ENCODE measurements at places on chromosomes 16 and 17.
A peak's percentile ranks its signal among the peaks of the same experiment; 100 is the strongest.

DNA sequence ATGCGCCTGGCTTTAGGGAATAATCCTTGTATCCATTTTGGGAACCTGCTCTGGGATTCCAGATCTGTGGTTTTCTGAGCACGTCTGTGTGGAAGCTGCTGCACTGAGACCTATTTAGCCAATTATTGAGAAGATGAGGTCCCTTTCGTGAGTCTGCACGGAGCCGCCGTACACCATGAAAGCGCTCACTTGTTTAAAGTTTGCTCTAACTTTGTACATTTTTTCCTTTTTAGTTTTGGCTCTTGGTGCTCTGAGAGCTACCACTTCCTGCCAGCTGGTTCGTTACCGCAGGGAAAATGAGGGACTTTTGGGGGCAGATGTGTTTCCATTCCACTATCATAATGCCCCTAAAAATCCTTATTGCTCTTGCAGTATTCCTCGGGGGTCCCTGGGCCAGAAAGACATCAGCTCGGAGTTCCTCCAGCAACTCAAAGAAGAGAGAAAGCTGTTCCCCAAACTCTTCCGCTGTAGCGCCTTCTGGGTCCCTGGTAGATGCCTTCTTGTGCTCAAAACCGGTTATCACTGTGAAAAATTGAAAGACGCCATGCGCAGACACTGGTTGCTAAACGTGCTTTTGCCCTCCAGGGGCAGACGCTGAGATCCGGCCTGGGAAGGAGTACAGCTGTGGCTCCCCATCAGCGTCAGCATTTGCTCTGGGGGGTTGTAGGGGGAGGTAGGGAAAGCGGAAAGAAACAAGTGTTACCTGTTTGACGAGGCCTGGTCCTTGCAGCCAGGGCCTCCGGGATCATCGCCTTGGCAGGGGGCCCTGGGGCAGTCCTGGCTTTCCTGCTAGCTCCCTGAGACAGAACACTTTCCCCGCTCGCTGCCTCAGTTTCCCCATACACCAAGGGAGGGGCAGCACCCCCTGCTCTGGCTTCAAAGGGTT, 238.1 kb downstream of the MRTFB start:
- peak; percentile 48 for DNase-seq

DNA sequence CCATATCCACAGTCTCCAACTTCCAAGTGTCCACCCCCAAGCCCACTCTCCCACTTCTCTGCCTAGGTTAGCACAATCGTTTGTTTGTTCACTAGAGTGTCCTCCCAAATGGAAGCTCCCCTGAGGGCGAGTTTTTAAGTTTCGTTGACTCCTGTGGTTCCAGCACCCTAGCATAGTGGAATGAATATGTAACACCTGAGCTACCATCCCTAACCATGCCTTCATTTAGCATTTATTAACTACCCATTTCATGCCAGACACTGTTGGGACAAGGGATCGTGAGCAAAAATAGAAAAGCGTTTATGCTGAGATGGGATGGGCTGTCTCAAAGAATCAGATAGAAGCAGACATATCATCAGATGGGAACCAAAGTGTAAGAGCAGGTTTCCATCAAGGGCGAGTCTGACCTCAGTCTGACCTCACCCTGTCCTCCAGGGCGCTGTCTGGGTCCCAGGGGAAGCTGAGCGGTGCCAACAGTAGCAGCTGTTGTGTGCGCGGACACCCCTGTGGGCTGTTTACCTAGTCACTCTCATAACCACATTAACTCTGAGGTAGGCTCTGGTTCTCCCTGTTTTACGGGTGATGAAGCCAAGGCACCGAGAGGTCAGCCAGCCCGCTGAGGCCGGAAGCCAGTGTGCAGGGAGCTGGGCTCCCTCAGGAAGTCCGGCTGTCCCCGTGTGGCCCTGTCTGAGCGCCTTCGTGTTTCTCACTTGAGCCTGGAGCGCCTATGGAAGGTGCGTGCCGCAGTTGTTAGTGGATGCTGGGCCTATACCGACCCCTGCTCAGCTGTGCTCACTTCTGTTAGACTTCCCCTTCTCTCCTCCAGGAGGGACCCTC, 6.2 kb downstream of the CNP start:
- DNase-seq, result no peak

GRCh38 chr17:9977180-9977575, 72.1 kb upstream of the RCVRN start:
- DNase-seq, result no peak

DNA sequence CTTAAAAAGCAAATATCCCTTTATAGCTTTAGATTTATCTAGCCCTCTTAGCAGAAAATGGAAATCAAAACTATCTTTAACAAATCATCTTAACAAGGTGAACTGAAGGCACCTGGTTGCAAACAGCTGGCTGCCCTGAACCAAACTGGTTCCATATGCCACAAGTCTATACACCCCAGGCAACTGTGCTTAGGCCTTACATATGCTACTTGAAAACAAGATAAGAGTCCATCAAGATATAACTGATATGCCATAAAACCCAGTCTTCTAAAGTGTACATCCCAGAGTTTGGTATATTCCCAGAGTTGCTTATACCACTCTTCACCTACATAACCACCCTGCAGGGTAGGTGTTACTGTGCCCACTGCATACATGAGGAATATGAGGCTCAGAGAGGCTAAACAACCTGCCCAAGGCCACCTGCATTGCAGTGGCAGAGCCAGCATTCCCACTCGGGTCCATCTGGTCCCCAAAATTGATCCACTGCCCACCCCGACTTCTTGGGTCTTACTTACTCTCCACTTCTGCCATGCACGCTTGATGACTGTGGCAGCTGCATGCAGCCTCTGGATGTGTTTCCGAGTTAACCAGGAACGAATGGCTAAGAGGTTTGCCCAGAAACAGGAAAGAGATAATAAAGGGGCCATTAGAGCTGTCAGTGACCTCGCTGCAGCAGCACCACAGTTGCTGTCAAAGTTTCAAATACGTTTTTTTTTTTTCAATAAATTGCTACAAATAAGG, 12.2 kb downstream of the ZNHIT3 start:
- DNase-seq, result no peak

- no peak for DNase-seq
Measured at GRCh38 chr17:57048096-57048495, 37.0 kb upstream of the AKAP1 start.

DNA sequence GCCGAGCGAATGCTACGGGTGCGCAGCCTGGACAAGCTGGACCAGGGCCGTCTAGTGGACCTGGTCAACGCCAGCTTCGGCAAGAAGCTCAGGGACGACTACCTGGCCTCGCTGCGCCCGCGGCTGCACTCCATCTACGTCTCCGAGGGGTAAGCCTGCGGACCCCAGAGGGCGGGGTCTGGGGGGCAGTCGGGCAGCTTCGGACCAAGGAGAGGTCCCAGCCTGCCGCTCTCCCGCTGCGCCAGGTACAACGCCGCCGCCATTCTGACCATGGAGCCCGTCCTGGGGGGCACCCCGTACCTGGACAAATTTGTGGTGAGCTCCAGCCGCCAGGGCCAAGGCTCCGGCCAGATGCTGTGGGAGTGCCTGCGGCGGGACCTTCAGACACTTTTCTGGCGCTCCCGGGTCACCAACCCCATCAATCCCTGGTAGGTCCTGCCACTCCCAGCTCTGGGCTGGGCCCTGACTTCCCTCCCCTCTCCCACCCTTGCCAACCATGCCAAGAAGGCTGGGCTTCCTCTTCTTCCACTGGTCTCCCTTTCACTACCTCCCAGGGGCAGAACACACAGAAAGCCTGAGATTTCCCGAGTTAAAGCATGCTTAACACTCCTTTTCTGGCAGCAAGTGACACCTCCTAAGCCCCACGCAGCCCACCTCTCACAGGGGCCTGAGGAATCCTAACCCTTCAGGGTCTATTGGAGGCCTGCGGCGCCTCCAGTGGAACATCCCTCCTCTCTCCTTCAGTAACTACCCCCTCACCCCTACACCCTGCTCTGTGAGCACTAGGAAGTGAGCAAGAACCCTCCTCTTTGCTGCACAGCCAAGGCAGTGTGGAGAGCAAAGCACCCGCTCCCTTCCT, 3.2 kb downstream of the NAGS start:
- DNase-seq, result no peak

DNA sequence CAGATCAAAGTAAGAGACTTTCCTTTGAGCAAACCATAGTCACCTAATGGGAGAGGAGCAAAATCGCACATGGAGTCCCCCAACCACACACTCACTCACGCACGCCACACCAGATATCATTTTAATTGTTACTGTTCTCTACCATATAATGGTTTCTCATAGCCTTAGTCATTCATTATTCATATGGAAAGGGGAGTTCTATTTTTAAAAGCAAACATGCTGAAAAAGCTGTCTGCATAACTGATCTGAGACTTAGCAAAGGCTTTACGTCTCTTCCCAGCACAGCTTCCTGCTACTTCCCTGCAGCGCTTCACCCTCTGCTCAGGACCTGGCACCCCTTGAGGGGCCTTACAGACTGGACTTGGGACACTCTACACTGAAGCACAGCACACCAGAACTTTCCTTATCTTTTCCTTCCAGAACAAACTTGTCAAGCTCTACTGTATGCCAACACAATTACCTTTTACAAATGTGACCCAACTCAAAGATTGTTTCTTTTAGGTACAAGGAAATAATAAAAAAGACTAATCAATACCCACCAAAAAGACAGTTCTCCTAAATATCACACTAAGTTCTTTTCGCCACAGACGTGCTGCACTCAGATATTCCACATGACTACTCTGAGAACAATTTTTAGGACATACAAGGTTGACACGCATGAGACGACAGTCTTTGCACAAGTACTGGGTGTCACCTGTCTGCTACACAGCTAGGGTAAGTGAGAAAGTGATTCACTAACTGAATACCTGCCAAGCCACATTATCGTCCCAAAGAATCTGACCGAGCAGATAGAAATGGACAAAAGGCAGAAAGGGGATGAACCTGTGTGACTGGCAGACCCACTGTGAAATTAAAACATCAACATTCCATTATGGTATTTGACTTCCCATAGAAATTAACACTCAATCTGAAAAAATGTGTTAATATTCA, 21.5 kb downstream of the SRP68 start:
- DNase-seq, result no peak

DNA sequence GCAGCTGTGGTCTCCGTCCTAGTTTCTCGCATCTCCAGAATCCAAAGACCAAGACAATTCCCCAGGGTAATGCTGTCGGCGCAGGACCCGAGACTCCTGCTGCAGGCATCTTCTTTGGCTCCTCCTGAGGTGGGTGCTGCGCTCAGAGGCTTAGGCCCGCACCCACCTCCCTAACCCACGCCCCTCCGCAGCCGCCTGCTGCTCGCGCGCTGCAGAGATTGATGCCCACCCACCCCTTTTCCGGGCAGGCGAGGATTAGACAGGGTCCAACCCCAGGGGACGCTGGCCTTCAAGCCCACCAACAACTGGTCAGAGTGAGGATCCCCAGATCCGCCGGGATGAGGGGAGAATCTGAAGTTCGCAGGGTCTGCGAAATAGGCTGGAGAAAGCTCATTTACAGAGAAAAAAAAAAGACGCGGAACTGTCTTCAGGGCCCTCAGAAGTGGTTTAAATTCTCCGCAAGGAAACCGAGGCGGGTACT, 27.9 kb downstream of the SLFN11 start:
- no peak for DNase-seq

GRCh38 chr17:74825952-74826719, 33.5 kb downstream of the GRIN2C start:
- no peak for DNase-seq

- peak; percentile 14 for DNase-seq
Measured at GRCh38 chr16:61569028-61569427, 467.2 kb downstream of the CDH8 start.

GRCh38 chr17:17186051-17186450, 20.1 kb downstream of the PLD6 start:
- no peak for DNase-seq

GRCh38 chr17:51035431-51035830, 85.2 kb downstream of the SPAG9 start:
- DNase-seq, result peak; percentile 89

GRCh38 chr16:19152042-19152441, 16.0 kb upstream of the SYT17 start:
- DNase-seq, result no peak

DNA sequence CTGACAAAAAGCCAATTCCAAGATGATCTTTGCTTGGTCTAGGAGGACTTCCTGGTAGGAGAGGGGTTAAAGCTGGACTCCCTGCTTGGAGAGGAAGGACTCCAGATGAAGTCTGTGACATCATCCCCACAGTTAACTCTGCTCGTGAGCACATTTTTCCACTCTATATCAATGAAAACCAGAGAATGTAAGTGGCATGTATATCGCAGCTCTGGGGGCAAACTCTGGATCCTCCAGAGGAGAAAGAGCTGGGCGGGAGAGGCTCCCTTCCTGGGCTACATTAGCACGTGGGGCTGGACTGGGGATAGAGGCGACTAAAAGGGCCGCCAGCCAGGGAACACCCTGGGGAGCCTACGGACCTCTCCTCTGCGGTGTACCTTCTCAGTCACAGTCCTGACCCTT, 34.1 kb downstream of the HIC1 start:
- DNase-seq, result peak; percentile 79

DNA sequence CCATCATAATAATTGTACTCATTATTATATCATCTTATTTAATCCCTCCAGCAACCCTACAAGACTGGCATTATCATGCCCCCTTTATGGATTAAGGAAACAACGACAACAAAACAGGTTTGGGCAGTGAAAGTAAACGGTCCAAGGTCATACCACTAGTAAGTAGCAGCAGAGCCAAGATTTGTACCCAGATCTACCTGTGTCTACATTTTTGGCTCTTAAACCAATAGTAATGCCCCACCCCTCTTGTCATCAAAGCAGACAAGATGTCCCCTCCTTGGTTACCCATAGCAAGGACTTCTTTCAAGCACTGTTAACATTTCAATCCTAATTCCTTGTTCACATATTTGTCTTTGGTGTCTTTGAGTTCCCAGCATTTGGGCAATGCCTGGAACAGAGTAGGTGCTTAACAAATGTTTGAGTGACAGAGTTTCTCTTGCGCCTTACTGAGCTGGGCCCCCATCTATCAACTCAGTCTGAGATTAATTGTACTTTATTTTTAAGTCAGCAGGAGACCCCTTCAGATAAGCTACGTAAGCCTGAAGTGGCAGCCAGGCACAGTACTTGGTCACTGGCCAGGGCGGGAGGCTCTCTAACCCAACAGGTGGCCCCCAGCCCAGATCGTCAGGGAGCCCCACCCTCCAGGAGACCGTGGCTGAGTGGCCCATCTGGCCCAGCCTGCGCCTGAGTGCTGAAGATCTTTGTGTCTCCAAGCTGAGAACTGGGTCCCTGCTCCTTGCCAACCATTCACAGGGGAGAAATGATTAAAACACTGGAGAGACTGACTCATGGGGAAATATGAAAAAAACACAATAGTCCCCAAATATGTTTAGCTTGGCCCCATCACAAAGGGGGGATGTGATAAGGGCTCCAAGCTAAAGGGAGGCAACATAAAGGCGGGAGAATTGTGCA, 75.8 kb downstream of the AXIN2 start:
- DNase-seq, result no peak
